HCT116 (cell line): ENCODE measurements at places on chromosomes 13 and 19. TPM values are rescaled to one million over a fixed set of nuclear protein-coding genes. Genes with fewer than 3 reads are reported as not detected.

Gene RASGRP4
- total RNA-seq: not detected

DNA sequence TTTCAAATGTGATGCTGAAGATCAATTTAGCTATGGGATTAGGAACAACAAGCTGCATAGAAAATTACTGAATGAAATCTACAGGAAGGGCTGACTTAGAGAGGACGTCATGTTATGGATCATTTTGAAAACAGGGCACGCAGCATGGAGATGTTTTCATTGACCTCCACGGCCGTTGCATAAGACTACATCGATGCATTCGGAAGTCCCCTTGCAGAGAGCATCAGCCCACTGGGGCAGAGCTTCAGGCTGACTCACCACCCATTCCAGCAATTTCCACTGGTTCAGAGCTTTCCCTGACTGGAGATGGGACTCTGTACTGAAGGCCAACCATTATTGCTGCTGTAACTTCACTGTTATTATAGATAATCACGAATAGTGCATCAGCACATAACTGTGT, 305.3 kb downstream of the IRS2 start:
- DNase-seq: no peak
- H3K36me3 ChIP-seq: no peaks in the 10 kb centered on the region
- H3K4me3 ChIP-seq: no peak overlapping the region

DNA sequence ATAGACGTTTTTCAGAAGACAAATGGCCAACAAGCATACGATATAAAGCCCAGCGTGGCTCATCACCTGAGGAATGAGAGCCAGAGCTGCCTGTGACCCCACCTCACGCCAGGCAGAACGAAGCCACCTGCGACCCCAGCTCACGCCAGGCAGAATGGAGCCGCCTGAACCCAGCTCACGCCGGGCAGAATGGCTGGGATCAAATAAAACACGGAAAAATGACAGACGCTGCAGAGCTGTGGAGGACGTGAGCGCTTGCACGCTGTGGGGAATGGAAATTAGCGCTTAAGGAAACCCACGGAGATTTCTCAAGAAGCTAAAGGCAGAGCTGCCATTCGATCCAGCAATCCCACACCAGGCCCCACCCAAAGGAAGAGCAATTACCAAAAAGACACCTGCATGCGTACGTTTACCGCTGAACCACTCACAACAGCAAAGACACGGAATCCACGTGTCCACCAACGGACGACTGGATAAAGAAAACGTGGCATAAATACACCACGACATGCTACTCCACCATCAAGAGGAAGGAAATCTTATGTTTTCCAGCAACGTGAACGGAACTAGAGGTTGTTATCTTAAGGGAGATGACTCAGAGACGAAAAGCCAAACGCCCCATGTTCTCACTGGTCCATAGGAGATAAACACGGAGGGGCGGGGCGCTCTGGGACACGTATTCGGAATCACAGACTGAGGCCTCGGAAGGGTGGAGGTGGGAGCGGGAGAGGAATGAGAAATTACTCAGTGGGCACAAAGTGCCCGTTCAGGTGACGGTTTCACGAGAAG, 30.7 kb upstream of the C13orf46 start:
- peaks cover 5% of the 10 kb centered on the region; the same call in 1 of the 2 replicates for H3K4me1 ChIP-seq
- no peak overlapping the region for H3K4me3 ChIP-seq

- no peak overlapping the region for H3K4me3 ChIP-seq
- H3K27ac ChIP-seq: no peak overlapping the region
- H3K4me1 ChIP-seq: no peaks in the 10 kb centered on the region
- H3K27me3 ChIP-seq: no peaks in the 10 kb centered on the region; the same call in 1 of the 2 replicates
- no peak for DNase-seq
Observed at GRCh38 chr19:46481947-46482346, 10.6 kb upstream of the PNMA8A start.

DNA sequence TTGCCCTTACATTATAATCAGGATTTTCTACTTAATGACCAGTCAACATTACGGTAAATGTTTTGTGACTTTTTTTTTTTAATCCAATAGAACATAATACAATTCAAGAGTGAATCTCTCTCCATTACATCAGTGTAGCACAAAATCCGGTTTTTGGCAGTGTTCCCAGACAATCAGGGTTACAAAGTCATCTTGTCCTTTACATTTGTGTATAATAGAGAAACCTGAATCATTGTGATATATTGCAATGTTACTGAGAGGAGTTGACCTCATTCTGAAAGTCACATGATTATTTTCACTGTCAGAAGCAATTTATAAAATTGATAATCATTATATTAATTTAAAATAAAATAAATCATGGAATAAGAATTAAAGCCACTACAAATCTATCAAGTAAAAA, 1346.0 kb upstream of the SPRY2 start:
- H3K27ac ChIP-seq: no peak overlapping the region
- no peak for DNase-seq
- no peaks in the 10 kb centered on the region for H3K36me3 ChIP-seq
- H3K4me1 ChIP-seq: no peaks in the 10 kb centered on the region
- no peak overlapping the region for H3K4me3 ChIP-seq

- H3K36me3 ChIP-seq: no peaks in the 10 kb centered on the region
- H3K4me3 ChIP-seq: no peak overlapping the region
- H3K27ac ChIP-seq: no peak overlapping the region
Observed at GRCh38 chr13:44052780-44053184, 173.1 kb downstream of the LACC1 start.
